Aorta (tissue), 5 donors: ENCODE measurements at places on chromosomes 6 and 20. TPM values are rescaled to one million over a fixed set of nuclear protein-coding genes. Genes with fewer than 3 reads are reported as not detected.

Gene GLP1R
- total RNA-seq, result not detected

Gene PARD6B
- total RNA-seq, result 2.6 TPM

Gene POLR1H
- total RNA-seq, result 21.4 TPM

Gene C6orf58
- not detected for total RNA-seq

Gene MYH7B
- 0.88 TPM for total RNA-seq

Gene OLIG3
- not detected for total RNA-seq

Gene ADGB
- 0.18 TPM for total RNA-seq

DNA sequence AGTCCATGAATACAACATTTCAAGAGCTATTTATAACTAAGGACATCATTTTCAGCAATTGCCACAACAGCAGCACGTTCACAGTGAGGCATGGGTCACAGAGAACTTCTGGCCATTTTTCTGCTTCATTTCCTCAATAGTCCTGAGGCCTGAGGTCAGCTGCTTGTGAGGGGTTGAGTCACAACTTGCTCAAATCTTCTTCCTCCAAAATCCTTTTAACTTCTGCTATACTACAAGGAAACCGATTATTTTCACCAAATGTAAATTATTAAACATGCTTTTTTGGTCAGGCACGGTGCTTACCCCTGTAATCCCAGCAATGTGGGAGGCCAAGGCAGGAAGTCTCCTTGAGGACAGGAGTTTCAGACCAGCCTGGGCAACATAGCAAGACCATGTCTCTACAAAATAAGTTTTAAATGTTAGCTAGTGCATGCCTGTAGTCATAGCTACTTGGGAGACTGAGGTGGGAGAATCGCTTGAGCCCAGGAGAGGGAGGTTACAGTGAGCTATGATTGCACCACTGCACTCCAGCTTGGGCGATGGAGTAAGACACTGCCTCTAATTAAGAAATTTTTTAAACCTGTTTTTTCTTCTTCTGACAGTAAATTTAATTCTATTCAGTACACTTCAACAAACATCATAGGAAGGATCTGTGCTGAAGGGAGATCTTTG lies 11.1 kb upstream of the SLC16A10 start:
- no peak for DNase-seq

GRCh38 chr6:112237595-112237994 lies 16.8 kb downstream of the LAMA4 start:
- no peak for DNase-seq

- no peak for DNase-seq
Measured at GRCh38 chr20:32179934-32180333, 27.6 kb downstream of the PLAGL2 start.

DNA sequence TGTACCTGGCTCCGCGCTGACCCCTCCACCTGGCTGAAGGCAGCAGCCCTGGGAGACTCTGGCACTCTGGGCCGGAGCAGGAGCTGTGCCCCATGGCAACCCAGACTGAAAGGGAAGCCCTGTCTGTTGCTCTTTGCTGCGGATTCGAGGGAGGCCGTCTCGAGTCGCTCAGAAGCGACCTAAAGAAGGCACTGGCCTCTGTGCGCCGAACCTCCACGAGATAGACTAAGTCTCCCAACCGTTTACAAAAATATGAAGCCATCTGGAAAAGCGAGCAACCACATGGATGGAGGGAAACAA lies 10.5 kb upstream of the TBX18 start:
- no peak for DNase-seq

- no peak for DNase-seq
Measured at GRCh38 chr6:30149234-30149633, 11.8 kb downstream of the TRIM10 start.

DNA sequence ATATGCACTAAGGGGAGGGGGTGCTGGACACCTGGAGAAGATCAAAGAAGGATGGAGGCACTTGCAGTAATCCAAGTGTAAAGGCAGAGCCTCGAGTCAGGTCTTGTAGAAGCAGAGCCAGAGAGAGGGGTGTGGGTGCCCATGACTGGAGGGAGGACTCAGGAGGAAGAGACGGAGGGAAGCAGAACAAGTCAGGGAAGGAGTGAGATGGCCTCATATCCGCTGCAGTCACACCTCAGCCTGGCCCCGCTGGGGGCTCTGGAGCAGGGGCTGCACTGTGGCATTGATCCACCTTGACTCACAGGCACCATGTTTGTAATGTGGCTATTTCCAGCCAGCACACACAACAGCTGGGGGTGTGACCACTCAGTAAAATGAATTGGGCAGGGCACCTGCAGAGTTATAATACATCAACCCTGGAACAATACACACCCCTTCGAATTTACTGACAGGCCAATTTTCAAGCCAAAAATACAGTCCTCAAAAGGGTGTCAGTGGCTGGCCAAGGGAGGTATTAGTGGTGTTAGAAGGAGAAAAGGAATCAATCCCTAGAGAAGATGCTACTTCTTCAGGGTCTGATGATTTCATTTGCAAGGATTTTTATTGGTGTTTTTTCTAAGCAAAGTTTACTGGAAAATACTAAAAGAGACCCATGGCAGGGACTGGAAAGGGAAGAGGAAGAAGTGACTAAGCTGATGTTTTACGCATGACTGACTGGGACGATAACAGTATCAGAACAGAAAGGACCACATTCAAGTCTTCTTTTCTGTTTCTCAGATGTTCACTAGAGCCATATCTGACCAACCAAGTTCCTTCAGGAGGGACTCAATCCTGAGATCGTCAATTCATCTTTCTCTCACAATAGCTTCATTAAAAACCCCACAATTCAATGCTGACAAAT lies 18.9 kb upstream of the NXT1 start:
- DNase-seq, result no peak

DNA sequence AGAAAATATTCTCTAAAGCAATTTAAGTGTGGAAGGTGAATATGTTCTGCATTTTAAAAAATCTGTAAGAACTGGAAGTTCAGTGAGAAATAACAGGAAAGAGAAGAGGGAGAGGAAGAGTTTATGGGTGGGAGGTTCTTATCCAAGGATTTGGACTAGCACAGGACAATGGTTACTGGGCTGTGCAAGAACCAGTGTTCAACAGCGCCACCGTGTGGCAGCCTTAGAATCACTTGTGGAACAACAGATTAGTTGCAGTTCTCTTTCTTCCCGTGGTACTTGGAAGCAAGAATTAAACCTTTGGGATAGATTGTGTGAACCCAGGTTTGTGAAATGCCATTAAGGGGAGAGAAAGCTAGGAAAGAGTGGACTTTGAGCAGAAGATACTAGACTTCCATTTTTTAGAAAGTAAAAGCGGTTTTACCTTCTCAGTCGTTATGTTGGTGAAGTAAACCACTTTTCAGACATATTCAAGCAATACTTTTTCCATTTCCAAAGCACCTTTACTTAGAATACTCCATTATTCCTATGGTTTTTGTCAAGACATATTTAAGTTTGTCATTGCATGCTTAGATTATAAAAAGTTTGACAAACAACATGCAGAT lies 436.7 kb downstream of the RNF144B start:
- DNase-seq, result no peak

DNA sequence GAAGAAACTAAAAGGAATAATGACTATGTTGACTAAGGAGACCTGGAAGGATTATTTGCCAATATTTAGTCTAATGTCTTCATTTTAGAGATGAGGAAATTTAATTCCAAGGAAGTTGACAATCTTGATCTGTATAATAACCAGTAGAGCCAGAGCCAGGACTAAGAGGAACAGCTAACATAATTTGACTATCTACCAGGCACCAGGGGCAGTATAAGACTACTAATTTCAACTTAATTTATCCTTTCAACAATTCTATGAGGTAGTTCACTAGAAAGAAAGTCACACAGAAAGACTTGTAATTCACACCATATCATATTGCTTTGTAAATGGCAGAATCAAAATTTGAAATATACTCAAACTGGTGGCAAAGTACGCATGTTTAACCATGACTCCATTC lies 273.0 kb upstream of the STXBP5 start:
- DNase-seq, result no peak

GRCh38 chr6:135938576-135939207 lies 87.2 kb downstream of the PDE7B start:
- DNase-seq, result no peak

DNA sequence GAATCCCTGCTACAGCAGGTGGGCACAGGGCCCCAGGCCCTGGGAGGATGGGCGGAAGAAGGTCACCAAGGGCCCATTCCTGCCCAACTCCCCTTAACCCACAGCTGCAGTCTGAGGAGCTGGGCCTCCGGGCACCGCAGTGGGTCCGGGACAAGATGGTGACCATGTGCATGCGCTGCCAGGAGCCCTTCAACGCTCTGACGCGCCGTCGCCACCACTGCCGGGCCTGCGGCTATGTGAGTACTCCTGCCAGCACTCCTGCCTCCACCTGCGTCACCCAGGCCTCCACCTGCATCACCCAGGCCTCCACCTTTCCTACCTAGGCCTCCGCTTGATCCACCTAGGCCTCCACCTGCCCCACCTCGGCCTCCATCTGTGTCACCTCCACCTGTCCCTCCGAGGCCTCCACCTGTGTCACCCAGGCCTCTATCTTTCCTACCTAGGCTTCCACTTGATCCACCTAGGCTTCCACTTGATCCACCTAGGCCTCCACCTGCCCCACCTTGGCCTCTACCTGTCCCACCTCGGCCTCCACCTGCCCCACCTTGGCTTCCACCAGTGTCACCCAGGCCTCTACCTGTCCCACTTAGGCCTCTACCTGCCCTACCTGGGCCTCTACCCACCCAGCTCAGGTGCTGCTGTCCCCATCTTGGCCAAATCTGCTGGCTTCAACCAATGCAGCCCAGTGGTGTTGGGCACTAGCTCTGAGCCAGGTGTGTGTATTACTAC lies 16.8 kb downstream of the FGD2 start:
- DNase-seq, result no peak

GRCh38 chr6:37376078-37376743 lies 22.4 kb downstream of the RNF8 start:
- DNase-seq, result no peak

- peak; percentile 47 for DNase-seq
Measured at GRCh38 chr6:25835442-25836283, 3.8 kb upstream of the SLC17A1 start.

DNA sequence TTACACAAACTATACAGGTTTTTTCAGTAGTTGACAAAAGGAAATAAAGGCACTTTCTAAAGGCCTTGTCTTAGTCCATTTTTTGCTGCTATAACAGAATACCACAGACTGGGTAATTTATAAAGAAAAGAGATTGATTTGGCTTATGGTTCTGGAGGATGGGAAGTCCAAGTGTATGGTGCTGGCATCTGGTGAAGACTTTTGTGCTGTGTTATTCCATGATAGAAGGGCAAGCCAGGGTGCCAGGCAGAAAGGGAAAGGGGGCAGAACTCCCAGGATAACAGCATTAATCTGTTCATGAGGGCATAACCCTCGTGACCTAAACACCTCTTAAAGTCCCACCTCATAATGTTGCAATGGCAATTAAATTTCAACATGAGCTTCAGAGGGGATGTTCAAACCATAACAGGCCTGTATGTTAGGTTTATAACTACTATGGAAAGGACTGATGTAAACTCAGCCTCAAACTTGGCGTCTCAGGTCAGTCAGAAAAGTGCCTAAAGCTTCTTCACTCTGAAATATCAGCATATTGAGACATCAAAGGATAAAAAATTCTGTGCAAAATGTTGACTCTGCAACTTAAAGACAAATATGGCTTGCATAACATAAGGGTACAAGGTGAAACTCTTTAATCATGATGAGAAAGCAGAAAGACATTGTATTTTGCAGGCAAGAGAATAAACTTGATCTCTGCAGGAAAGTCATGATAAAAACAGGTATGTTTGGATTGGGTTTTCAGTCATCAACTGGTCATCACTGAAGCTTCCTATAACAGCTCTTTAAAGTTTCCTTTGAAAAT lies 42.8 kb downstream of the RNF217 start:
- no peak for DNase-seq

- no peak for DNase-seq
Measured at GRCh38 chr6:119043783-119044182, 34.7 kb downstream of the FAM184A start.

DNA sequence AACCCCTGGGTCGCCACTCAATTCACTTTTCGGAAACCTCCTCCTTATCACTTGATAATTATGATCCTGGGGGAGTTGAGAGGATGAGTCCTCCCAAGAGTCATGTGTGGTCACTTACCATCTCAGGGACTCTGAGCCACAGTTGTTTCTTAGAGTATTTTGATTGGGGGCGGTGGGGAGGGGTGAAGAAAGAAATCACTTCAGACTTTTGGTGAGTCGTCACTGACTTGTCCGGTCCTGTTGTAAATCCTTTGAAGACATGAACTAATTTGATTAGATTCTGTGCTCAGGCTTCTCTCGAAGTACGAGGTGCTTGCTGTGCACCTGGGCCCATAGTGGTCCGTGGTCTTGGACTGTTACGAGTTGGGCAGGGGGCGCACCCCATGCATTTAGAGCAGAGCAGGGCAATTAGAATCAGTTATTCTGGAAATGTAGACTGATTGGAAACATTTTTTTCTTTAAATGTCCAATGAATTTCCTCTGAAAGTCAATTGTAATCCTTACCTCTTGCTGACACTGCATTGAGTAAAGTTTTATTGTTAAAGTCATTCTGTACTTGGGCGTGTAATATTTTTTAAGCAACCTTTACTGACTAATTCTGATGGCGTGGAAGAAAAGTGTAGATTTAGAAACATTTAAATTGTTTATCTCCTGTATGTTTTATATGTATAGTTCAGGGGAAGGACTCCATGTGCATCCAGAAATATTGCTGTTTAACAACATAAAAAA lies 173.4 kb downstream of the SLC16A10 start:
- DNase-seq, result no peak

DNA sequence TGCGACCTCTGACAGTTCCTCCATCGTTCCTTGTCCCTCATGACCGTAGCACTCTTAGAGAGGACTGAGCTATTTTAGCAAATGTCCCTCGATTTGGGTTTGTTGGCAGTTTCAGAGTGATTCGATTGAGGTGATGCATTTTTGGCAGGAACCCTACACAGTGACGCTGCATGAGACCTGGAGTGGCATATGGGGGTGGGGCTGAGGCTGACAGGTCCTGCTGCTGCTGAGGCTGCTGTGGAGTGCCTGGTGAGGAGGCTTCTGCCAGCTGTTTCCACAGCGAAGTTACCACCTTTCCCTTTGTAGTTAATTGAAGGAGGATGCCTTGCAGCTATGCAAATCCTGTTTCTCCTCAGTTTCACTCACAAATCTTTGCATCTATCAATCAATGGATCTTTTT lies 19.8 kb downstream of the PXDC1 start:
- DNase-seq, result no peak

DNA sequence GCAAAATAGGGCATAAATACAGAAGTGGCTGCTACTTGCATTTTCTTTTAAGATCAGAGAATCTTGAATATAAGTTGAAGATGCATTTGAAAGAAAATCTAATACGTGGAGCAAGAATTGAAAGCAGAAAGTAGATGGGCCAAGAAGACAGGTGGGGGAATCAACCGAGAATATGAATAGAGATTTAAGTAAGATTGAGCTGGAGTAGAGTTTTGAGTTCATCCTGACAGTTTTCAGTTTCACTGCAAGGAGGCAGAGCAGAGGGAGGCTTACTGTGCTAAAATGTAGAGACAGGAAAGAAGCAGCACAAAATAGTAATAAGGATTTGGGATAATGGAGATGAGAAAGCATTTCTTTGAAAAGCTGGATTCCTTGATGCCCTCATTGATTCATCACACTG lies 214.5 kb downstream of the GJA1 start:
- DNase-seq, result no peak

- DNase-seq, result no peak
Measured at GRCh38 chr6:53539561-53539960, 5.3 kb downstream of the GCLC start.

GRCh38 chr20:20609522-20609921 lies 102.9 kb downstream of the RALGAPA2 start:
- no peak for DNase-seq
